NCI-H226 (cell line): ENCODE measurements at places on chromosomes 1 and 21.

DNA sequence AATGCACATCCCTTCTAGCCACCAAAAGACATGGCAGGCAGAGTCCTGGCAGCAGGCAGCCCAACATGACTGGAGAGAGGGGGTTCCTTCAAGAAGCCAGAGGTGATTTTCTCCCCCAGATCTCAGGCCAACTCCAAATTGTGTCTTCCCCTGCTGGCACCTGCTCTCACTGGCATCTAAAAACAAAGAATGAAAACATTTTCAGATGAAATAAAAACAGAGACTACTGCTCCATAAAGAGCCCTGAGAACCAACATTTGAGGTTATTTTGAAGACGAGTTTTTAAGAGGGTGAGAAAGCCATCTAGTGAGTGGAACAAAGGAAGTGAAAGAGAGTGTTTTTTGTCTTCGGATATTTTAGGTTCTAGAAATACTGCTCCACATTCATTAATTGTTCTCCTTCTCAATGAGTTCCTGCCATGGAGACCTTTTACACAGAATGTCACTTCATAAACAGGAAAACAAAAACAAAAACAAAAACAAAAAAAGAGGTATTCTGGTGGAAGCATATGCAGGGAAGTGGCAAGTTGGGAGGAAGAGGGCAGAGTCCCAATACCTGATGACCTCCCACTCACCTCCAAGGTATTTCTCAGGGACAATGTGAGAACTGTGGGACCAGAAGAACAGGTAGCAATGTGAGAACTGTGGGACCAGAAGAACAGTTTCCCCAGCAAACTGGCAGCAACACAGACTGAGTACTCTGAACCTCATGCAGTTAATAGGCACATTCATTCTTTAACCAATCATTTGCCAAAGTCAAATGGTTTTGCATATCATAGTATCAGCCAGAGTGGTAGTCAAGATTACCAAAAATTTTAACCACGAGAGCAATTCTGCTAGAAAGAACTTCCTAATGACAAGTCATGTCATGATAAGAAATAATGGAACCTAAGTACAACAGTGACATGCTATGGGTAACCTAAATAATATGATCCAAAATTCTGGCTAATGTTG is 50.0 kb downstream of the KIAA0319L start:
- no peak for DNase-seq

- no peak for DNase-seq
Observed at GRCh38 chr1:210978316-210978973, 155.5 kb downstream of the KCNH1 start.

- no peak for DNase-seq
Observed at GRCh38 chr21:20425856-20426255, 572.4 kb upstream of the NCAM2 start.

GRCh38 chr1:154190550-154190949 is 1.4 kb downstream of the TPM3 start:
- DNase-seq: no peak

DNA sequence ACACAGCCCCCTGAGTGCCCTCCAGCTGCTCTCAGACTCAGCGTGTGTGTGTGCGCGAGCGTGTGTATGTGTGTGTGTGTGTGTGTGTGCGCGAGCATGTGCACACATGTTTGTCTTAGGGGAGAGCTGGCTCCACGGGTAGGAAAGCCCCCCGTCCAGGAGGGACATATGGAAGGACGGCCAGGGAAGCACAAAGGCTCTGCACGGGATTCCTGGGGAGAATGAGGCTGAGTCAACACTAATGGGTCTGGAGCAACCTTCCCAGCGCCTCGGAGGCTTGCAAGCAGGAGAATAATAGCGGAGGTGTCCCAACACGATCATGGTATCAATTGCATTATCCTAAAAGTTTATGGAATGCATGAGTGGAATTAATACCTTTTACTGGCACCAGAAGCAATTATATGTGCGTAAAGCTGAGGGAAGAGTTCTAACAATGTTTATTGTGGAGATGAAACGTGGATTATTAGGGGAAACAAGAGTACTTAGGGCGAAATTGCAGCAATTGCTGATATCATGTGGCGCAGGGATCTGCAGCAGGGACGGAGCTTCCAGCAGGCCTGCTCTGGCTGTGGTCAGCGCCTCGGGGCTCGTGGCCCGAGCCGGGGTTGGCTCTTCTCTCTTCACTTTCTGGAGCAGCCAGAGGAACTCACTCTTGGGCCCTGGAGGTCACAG is 40.3 kb upstream of the CCDC27 start:
- DNase-seq: no peak

DNA sequence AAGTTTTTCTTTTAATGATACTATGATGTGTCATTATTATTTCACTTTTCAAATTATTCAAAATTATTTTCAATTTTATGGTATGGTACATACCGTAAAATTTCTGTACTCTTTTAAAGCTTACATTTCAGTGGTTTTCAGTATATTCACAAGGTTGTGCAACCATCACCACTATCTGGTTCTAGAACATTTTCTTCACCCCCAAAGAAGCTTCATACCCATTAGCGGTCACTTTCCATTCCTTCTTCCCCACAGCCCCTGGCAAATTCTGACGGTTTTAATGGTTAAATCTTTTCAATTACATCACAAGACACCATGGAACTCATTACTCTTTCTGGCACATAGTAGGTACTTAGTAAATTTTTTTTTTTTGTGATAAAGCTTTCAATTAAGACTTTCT is 22.8 kb upstream of the ATP5PO start:
- DNase-seq: no peak

DNA sequence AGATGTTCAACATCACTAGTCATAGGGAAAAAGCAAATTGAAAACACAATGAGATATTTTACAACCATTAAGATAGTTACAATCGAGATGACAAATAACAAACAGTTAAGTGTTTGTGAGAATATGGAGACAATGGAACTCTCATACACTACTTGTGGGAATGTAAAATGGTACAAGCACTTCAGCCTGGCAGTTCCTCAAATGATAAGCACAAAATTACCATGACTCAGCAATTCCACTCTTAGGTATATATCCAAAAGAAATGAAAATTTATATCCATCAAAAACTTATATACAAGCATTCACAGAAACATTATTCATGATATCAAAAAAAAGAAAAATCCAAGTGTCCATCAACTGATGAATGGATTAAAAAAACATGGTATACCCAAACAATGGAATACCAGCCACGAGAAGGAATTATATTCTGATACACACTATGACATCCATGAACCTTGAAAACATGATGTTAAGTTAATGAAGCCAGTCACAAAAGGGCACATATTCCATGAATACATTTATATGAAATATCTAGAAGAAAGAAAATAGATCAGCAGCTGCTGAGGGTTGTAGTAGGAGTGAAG is 76.4 kb downstream of the EVI5 start:
- DNase-seq: peak; percentile 12

GRCh38 chr1:52551507-52552235 is 1.2 kb downstream of the TUT4 start:
- DNase-seq: no peak

DNA sequence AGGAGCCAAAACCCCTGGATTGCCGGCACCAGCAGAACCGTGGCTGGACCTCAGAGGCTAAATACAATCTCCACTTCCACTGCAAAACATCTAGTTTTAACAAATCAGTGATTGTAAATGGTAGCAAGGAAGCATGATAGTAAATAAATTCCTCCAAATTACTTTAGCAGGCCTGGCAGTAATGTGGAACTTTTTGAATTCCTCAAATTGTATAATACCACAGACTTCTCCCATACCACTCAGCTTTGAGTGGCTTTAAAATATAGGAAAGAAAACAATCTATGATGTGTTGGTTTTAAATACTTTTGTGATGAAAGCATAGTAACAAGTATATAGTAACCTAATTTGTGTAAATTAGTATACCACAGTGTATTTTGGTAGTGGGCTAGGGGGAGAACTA is 34.1 kb downstream of the NIBAN1 start:
- DNase-seq: no peak

DNA sequence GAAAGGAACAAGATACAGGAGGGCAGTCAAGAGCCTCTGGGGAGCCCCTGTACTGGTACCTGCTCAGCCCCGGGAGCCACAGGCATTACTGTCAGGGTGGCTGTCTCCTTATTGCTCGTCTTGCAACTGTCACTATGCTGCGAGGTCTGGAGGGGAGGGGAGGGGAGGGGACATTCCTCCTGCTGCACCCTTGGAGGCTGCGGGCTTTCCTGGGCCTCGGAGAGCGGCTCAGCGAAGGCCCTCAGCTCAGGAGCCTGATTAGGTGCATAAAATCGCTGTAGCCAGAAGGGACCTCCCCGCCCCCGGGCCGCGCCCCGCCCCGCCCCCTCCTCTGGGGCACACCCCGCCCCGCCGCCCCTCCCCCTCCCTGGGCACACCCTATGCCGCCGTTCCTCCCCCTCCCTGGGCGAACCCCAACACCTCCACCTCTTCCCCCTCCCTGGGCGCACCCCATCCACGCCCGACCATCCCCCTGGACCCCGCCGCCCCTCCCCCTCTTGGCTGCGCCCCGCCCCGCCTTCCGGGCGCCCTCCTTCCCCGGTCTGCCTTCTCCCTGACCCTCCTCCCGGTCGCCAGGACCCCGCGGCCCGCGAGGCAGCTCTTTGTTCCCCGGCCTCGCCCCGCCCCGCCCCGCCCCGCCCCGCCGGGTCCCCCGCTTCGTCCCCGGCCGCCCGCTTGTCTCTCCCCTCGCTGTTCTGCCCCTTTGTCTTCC is 35.5 kb downstream of the CACHD1 start:
- no peak for DNase-seq
